ENCODE measurements at places on chromosomes 3 and 15.

DNA sequence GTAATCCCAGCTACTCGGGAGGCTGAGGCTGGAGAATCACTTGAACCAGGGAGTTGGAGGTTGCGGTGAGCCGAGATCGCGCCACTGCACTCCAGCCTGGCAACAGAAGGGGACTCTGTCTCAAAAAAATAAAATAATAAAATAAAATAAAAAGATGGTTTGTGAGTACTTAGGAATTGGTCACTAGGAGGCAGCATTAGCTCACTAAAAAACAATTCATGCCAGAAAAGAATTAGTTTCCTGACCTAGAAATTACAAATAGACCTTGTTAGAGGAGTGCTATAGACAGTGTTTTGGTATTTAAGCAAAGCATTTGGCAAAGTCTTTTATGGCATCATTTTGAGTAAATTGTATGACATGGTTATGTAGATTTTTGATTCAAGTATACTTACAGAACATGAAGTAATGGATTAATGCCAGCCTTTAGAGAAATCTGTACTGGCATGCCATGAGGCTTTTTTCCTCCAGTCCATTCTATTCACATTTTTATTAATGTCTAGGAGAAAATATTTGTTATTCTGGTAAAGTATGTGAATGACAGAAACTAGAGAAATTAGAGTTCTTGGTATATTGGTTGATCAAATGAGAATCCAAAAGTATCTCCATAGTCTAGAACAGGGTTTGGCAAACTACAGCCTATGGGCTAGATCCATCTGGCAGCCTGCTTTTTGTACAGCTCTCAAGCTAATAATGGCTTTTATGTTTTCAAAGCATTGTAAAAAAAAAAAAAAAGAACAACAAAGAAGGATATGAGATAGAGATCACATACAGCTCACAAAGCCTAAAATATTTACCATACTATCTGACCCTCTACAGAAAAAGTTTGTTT, 81.6 kb downstream of the LRRC49 start:
- no peak for DNase-seq

DNA sequence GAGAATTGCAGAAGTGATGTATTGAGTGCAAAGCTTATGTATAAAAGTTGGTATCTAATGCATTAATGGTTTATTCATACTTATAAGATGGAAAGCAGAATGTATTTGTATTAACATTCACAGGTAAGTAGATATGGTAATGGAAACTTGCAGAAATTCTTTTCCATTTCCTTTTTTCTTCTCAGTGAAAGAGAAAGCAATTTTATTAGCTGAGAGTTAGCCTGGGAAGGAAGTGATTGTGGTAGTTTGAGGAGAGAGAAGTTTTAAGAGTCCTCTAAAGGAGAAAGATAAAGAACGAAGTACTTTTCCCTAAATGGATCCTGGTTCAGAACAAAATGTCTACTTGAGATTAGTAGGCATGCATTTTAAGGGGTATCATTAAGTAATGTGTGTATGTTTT, 60.1 kb upstream of the OSTN start:
- DNase-seq = no peak

- DNase-seq = no peak
Measured at GRCh38 chr3:132800958-132801357, 78.7 kb upstream of the NPHP3 start.

- no peak for DNase-seq
Measured at GRCh38 chr3:12982619-12983101, 90.6 kb downstream of the IQSEC1 start.

DNA sequence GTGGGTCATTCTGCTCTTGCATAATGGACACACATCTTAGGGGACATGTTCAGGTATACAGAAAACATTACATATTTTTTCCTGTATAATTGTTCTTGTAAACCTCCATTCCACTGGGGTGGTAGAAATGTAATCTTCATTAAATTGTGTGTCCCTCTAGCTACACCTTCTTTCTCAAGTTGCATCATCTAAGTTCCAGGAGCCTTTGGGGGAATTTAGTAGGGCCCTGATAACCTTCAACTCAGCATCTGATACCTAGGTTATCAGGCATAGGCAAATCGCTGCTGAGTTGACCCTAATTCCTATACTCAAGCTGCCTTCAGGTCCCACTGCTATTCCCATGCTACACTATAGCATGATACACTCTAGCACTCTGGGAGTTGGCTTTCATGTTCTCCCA, 19.1 kb upstream of the CLASP2 start:
- DNase-seq = no peak

GRCh38 chr3:150703299-150703755, 393 bp downstream of the ERICH6 start:
- DNase-seq = peak; percentile 56

GRCh38 chr15:88605189-88606069, 15.7 kb upstream of the AEN start:
- DNase-seq = no peak

DNA sequence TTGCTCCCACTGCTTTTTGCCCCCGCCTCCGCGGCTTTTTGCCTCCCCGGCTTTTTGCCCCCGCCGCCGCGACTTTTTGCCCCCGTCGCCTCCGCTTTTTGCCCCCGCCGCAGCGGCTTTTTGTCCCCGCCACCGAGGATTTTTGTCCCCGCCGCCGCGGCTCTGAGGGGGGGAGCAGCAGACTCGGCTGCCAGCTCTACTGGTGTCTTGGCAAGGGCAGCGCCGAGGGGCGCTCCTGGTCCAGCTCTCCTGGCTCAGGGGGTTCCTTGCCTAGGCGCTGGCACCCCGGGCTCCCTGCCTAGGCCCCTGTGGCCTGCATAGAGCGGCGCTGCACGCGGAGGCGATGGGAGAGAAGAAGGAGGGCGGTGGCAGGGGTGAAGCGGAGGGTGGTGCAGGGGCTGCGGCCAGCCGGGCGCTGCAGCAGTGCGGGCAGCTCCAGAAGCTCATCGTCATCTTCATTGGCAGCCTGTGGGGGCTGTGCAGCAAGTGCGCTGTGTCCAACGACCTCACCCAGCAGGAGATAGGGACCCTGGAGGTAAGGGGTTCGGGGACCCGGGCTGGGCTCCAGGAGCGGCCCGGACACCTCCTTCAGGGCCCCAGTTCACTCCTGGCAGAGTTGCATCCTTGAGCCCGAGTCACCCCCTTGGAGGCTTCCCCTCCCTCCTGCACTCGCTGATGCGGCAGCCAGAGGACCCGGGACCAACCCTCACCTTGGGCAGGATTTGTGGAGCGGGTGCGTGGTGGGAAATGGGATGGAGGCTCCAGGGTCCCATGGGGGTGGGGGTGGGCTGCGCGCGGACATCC, 642.4 kb downstream of the GOLGA6L6 start:
- DNase-seq = no peak

- DNase-seq = no peak
Measured at GRCh38 chr3:60746695-60747416, 504.4 kb downstream of the FHIT start.

Data from CD4-positive, alpha-beta T cell treated with Interleukin-4 for 4 hours (primary cell).